Coronary artery (tissue), 2 donors: ENCODE measurements at places on chromosomes 2 and 18.

DNA sequence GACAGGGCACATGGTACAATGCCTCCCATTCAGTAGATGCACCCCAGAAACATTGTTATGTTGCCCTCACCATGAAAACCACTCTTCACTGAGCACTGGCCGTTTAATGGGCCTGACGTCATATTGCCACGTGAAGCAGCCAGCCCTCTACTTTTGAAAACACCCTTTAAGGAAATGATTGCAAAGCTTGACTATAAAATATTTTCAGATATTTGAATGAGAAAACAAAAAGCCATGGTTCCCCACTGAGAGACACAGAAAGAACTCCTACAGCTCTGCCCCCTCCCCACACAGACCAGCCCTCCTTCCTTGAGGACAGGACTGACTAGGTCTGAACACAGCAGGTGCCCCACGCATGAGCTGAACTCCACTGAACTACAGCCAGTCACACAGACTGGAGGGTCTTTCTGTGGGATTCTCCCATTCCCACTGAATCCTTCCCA lies 349.1 kb downstream of the ANAPC1 start:
- no peak for DNase-seq

- DNase-seq, result no peak
Observed at GRCh38 chr2:113038291-113038690, 14.4 kb downstream of the IL36B start.

DNA sequence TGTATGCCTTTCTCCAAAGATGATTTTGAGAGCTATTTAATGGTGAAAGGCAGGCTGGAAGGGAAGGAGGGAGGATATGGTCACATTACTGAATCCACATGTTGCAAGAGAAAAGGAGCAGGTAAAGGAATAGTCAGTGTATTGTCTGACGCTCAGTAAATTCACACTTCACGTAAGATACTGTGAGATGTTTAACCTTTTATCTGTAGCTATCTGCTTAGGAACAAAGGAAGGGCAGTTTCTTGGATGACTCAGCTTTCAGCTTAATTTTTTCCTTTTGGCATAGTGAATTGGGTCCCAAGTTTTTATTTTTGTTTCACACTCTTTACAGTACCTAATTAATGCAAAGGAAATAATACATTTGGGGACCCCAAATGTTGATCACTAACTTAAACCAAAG lies 96.2 kb downstream of the PMS1 start:
- no peak for DNase-seq

GRCh38 chr2:49686291-49686690 lies 532.0 kb upstream of the FSHR start:
- DNase-seq, result no peak

DNA sequence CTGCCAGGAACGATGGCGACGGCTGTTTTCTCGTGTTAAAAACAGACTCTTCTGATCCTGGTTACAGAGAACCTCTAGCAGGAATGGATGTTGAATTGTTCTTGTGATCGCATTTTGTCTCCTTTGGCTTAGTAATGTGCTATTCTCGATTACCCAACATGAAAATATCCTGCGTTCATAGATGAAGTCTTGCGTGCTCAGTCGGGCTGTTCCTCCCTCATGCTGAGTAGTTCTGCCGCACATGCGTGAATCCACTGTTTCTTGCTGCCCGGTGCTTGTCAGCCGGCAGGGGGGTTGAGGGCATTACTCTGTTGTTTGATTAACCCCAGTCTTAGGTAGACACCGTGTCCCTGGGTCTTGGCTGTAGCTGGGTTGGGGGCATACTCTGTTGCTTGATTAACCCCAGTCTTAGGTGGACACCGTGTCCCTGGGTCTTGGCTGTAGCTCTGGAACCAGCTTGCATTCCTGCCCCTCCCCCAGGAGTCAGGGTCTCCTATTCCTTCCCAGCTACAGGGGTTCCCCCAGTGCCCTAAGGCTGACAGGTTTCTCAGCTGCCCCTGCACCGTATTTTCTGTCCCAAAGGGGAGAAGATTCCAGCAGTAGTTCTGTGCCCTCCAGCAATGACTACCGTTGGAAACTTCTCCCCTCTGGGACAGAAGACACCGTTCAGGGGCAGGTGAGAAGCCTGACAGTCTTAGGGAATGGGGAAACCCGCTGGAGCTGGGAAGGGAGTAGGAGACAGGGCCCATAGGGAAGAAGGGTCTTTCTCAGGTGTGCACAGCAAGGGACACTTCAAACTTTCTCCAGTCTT lies 22.1 kb upstream of the ASB1 start:
- no peak for DNase-seq

DNA sequence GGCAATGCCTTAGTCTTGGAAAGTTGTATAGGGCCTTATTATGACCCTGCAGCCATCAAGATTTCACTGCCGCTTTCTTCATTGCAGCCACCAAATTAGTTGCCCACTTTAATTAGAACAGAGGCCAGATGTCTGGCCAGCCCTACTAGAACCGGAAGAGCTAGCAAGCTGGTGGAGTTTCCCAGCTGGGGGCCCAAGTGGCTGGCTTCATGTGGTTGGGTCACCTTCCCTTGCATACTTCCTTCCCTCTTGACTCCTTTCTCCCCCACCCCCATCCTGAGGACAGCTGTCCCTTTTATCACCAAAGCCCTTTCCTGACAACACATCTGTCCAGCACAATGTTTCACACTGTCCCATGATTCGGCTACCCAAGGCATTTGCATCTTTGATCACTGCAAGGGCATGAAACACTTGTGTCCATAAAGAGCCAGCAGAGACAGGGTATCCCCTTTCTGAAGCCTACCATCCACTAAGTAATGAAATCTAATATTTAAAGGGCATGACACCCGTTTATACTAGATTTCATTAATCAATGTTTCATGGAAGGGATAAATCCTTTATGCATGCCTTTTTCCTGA lies 187.2 kb downstream of the BCL11A start:
- DNase-seq, result no peak

DNA sequence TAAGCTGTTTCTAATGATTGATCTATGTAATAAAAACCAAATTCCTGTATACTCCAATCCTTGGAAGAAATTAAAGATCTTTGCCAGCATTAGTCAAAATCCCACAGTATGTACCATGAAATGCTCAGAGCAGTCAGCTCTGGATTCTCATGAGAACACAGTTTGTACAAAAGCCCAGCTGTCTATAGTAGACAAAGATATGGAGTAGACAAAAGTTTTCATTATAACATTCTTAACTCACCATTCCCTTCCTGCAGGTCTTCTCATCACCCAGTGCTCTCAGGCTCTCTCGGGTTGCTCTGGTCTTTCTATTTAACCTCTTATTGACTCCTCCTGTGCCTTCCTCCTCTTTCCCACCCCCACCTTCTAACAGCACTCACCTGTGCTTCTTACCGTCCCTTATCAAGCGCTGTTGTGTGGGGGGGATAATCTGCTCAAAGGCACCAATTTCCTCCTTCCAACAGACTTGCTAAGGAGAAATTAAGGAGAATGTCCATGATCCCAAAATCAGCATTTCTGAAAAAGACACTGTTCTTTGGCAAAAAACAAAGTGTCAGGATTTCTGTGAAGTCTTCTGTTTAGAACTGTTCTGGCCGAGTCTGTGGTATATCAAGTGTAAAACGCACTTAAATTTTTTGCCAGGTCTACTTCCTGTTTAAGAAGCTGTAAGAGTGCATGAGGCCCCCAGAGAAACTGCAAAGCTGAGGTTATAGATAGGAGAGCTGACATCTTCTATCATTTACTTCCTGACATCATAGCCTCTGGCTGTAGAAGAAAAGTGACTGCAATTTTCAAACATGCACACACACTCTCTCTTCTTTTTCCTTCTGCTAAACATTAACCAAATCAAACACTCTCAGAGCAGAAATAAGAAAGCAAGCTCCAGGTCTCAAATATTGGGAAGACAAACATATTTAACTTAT lies 144.1 kb downstream of the EVA1A start:
- DNase-seq, result no peak

DNA sequence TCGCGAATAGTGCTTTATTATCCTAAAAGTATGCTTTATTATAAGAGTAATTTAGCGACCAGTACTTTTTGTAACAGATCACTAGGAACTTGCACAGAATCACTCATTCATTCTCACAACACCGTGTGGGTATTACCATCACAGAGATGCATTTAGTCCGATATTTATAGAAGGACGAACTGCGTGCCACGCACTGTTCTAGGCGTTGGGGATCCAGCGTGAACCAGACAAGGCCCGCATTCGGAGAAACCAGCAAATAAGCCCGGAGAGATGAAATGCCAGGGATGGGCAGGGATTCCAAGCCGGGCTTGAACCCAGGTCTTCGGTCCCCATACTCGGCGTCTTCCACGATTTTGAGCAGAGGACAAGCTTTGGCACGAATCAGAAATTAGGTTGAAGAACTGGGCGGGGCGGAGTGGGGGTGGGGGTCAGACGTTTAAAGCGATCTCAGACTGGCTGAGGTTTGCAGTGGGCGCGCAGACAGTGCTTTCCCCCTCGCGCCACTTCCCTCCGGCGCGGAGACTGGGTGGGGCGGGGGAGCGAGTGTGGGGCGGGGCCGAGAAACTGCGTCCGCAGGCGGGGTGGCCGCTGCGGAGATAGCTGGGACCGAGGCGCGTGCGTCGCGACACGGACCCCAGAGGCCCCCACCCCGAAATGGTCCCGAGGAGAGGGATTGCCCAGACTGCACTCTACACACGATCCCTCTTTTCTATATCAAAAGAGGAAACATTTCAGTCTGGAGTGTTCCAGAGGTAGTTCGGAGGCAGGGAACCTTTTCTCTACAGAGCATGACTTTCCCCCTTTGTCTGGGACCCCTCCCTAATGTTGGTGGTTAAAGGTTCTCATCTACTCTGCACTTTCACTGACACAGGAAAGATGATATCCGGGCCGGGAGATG lies 1.1 kb upstream of the CXCR4 start:
- no peak for DNase-seq

DNA sequence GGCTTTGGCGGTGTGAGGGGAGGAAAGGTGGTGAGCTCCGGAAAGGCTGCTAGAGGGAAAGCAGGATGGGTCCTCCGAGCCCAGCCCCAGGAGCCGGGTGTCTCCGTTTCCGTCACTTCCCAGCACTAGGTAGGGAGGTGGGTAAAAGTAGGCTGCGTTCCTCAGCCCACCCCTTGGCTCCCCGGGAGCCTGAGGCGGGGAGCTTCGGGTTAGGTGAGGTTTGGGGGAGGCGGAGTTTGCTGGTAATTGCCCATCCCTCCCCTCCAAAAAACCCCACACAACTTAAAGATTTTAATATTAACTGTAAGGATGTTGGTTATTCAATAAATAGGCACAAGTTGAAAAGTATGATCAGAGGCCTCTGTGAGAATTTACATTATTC lies 552 bp upstream of the ATF2 start:
- no peak for DNase-seq

GRCh38 chr18:34773961-34774766 lies 64.1 kb downstream of the DTNA start:
- no peak for DNase-seq
